ENCODE measurements at places on chromosomes 5 and 9.

DNA sequence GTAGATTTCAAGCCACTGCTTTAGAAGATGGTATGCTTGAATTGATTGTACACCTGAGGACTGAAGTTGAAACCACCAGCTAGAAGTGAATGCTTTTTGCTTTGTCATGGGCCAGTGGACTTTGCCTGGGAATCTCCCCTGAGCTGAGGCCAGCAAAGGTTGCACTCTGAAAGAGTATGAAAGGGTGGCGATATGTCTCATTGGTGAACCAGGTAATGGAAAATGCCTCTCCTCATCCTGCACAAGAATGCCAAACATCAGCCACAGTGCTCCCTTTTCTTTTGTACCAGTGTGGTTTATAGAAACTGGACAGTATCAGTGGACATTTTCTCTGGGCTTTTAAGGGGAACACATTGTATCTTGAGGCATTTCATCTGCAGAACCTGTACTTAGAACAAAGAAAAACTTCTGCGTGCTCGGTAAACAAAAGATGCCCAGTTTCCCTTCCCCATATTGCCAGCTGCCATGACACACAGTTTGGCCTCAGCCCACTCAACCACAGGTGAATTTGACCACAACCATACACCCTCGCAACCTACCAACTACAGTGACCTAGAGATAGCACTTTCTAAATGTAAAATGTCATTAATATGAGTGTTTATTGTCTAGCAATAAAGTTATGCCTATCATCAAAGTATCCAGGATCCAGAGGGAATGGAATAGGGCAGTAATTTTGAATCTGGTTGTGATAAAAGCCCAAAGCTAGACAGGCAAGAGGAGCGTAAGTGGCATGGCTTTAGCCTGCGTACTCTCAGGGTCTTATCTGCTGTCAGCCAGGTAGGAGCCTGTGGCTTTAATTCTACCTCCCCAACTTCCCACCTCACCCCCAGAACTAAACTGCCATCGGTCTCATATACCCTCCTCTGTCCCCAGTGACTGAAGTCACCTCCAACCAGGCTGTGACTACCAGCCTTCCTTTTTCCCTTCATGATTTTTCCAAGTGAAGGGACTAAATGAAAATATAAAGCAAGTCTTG, 79.5 kb upstream of the LHFPL2 start:
- no peak for DNase-seq

DNA sequence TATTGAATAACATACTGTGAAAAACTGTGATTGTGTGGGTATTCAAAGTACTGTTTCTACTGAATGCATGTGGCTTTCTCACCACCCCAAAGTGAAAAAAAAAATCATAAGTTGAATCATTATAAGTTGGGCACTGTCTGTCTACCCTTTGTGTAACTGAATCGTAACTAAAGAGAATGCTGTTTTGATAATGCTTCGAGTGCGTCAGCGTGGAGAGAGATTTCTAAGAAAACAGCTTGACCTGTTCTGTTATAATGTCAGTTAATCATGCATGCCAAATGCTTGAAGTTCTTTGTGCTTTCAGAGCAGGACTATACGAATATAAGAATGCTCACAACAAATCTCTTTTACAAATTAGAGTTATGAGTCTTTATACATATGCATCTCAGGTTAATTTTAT, 148.8 kb upstream of the SGCD start:
- DNase-seq: no peak

DNA sequence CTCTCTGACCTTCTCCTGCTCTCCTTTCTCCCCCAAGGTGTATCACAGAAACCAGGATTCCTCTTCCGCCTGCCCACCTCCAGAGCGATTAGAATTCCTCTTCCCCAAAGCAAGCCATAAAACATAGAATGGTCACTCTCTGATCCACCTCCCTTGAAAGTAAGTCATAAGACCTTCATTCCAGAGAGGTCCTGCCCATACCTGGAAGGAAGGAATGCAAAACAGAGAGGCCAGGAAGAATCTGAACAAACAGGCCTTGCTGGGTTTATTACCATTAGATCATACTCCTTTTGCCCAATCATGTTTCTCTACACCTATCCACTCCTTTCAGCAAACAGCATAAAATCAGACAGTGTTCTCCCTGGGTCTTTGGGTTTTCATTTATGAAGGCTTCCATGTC, 21.0 kb downstream of the CDKL3 start:
- DNase-seq: no peak

DNA sequence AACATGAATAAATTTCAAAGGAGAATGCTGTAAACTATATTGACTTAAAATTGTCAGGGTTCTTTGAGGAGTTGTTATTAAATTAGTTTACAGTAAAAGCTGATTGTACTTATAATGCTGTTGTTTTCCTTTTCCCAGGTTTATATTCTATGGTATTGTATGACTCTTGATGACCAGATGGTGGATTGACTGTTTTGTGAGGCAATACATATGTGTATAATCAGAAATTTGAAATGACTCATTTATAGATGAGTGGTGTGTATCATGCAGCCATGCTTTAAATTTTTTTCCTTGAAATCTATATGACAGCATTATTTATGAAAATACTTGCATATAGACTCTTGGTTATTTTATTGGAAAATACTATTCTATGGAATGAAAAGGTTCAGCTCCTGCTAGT, 195.3 kb downstream of the CNTLN start:
- no peak for DNase-seq

DNA sequence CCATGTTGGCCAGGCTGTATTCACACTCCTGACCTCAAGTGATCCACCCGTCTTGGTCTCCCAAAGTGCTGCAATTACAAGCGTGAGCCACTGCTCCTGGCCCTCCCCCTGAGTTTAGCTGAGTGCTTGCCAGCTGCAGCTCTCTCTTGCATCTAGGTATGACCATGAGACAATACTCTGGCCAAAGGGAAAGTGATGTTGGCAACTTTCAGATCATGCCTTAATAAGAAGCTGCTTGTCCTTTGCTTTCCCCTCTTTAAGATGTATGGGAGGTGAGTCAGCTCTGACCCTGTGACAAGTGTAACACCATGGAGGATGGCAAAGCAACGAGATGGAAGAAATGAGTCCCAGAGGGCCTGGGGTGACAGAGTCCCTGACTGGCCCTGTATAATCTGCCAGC, 18.7 kb upstream of the DCAF12 start:
- DNase-seq: no peak

- no peak for DNase-seq
These were observed 131.3 kb upstream of the PPP1R26 start for GRCh38 chr9:135348076-135348787.

GRCh38 chr9:19174127-19174912, 47.0 kb upstream of the PLIN2 start:
- DNase-seq: peak; percentile 75

GRCh38 chr5:57503433-57503832, 20.8 kb upstream of the ACTBL2 start:
- no peak for DNase-seq

GRCh38 chr5:113330533-113331208, 104.1 kb downstream of the TSSK1B start:
- peak; percentile 36 for DNase-seq

DNA sequence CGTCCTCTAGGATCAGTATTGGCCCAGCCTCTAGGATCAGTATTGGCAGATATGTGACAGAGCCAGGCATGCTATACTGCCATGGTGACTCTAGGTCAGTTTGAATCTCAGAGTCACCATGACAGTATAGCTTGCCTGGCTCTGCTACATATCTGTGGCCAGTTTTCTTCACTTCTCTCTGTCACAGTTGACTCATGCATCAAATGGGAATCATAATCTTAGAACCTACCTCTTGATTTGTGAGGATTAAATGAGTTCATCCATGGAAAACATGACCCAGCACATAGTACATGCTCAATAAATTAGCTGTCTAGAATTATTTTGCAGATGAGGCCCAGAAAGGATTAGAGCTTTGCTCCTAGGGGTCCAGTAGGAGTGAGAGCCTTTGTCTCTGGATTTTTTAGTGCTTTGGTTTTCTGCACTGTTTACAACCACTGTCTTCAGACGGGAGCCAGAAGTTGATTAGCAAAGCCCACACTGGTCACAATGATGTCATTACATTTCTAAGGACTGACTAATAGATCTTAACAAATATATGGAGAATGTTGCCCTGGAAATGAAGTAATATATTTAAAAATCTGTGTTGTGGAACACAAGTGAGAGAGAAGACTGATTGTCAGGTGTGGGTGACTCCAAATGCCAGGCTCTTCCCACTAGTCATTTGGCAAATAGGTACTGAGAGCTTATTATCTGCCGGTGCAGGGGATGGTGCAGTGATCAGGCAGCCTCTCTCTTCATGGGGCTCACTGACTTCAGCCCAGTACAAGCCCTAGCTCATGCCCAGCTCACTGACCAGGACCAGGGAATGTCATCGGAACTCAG, 76.0 kb downstream of the COL15A1 start:
- DNase-seq: no peak
